ENCODE measurements at places on chromosomes 3 and 15. TPM values are rescaled to one million over a fixed set of nuclear protein-coding genes. Genes with fewer than 3 reads are reported as not detected.

GRCh38 chr3:104298662-104299061 lies 1068.0 kb upstream of the ALCAM start:
- DNase-seq = no peak

- no peak for DNase-seq
These were observed 19.1 kb downstream of the FAM174B start for GRCh38 chr15:92636401-92636907.

- DNase-seq = no peak
These were observed 118.8 kb downstream of the ECT2 start for GRCh38 chr3:172869368-172869771.

GRCh38 chr3:169289273-169289672 lies 374.2 kb downstream of the MECOM start:
- DNase-seq = no peak

GRCh38 chr3:33165372-33165771 lies 51.6 kb downstream of the CRTAP start:
- no peak for DNase-seq

The CSPG4 gene
- 6.4 TPM for polyA plus RNA-seq

DNA sequence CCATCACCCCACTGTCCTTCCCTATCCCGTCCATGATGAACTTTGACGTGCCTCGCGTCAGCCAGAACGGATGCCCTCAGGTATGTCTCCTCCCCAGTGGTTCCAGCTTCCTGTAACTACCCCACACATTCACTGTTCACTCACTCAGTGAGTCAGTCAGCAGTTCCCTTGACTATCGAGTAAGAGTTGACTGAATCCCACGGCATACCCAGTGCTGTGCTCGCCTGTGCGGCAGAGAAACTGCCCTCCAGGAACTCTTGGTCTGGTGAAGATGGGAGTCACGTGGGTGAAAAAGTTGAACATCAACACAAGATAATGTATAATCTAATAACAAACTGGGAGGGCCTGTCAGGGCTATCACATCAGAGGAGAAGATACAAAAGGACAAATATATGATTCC lies 36.7 kb downstream of the CCDC33 start:
- DNase-seq = no peak

GRCh38 chr3:116242825-116243224 lies 202.5 kb downstream of the LSAMP start:
- DNase-seq = no peak

DNA sequence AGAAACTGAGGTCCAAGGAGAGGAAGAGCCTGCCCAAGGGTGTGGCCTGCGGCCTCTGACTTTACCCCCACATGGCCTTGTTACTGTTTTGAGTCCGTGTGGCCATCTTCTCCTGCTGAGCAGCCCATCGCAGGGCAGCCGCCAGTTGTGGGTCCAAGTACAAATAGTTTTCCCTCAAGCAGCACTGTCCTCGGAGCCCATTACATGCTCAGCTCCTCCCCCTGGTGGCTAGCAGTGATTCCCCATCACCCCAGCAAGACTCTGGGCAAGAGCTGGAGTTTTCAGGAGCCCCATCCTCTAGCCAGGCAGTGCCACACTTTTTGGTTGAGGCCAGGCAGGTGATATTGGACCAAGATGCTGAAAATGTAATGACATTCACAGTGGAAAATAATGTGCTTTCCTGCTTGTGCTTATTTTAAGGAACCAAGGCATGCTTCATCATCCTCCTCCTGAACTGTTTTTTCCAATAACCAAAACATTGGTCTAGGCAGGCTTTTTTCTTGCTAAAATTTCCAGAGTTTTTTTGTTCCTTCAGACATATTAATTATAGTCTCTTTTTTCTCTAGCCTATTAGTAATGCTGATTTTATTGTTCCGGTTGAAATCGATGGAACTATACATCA lies 23.2 kb upstream of the VILL start:
- no peak for DNase-seq

The C3orf18 gene
- 19.4 TPM for polyA plus RNA-seq

- DNase-seq = no peak
These were observed 160.9 kb upstream of the SATB1 start for GRCh38 chr3:18586076-18586475.

DNA sequence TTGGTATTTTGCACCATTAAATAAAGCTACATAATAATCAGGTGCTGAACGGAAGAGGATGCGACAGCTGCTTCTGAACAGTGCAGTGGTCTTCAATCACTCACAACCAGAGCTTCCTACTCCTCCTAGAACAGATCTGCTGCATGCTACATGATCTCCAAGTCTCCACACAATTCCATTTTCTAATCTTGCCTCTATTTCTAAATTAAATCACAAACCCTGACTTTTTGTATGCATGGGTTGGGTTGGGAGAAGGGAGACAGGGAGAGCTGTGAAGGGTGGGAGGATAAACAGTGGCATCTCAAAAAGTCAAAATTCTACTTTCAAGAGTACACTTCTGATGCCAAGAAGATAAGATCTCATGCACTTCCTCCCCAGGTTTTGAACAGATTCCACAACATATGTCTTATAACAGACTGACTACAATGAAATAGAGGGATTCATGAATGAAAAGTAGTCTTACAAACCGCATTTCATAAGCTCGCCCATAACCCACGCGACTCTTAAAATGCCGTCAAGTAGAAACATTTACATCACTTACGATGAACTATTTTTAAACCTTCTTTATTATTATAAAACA lies 57.2 kb downstream of the CHSY1 start:
- DNase-seq = no peak

The CHRNB4 gene
- 3.3 TPM for polyA plus RNA-seq
